ENCODE measurements at places on chromosomes 6 and 20.

- DNase-seq, result no peak
These were observed 186.6 kb downstream of the SOX4 start for GRCh38 chr6:21780141-21780540.

DNA sequence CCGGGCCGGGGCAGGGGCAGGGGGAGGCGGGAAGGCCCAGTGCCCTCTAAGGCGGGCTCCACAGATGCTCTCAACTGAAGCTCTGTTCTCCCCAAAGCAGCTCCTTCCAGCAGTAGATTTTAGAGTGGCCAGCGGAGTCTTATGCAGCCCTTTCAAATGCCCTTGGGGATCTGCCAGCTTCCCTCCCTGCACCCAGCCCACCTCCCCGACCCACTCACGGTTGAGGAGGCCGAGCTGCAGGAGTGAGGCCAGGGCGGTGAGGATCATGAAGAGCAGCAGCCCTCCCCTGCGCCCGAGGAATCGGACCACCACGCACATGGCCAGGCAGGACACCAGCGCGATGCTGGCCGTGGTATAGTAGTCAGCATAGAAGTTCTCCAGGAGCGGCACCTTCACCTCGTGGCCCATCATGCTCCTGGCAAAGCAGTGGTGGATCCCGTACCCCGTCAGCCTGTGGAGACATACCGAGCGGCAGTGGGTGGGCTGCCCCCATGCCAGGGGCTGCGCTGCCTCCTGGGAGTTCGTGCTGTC, 28.0 kb downstream of the PSMG4 start:
- DNase-seq, result no peak

DNA sequence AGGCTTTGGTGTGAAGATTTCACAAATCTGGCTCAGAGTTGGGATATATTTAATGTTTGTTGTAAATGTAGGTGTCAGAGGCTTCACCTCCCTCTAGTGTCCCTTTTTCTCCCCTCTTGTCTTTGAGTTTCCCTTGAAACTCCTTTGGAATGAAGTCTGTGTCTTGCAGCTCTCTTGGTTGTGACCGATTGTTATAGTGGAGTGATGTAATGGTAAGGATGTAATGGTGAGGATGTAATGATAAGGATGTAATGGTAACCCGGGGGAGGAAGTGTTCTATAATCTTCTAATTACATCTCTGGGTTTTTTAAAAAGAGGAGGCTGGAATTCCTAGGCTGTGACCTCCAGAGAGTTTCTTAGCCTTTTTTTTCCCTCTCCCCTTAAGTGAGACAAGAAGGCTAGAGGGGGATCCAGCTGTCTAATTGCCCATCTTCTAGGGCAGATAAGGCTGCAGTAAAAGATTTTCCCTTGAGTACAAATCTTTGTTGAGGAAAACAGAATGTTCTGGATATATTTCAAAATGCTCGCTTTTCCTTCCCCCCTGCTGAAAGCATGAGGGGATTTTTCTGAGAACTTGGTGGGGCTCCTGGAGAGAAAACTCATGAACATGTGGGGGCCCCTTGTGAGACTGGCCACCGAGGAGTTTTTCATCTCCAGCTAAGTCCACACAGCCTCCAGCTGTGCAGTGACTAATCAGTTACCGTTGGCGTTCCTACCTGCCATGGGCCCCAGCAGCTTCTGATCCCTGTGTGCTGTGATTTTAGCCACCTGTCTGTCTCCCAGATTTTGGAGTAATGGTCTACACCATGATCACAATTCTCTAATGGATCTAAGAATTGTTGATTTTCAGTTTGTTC, 156.7 kb upstream of the PMEPA1 start:
- no peak for DNase-seq

- no peak for DNase-seq
These were observed 58.3 kb downstream of the COL12A1 start for GRCh38 chr6:75147512-75147911.

DNA sequence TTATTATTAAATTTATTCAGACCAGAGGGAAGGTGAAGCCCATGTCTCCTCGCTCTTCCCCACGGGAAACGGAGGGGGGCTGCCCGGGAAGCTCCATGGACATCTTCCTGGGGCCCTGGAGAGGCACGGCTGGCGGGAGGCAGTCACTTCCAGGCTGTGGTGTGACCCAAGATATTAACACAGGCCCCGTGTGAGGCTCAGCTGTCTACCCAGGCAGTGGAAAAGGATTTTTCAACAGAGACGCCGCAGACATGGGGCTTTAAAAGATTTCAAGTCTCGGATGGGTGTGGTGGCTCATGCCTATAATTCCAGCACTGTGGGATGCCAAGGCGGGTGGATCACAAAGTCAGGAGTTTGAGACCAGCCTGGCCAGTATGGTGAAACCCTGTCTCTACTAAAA, 117.9 kb downstream of the ERMARD start:
- DNase-seq, result no peak
